ENCODE measurements at places on chromosomes 4 and X.

DNA sequence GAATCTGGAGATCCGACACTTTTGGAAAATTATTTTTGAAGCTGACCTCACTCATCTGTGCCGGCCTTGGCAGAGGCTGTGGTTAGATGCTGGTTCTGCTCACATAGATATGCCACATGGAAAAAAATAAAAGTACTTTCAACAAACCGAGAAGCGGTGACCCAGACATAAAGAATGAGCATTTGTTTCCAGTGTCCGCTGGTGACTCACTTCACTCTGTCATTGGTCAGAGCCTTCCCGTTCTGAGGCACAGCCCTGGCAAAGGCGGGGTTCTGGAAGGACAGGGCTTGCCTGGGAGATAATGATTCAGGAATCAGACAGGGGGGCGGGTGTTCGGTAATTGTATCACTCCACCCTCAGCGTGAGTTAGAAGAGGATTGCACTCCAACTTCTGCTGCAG is 172.4 kb upstream of the MXRA5 start:
- DNase-seq: no peak

GRCh38 chrX:108735679-108736508 is 469 bp downstream of the IRS4 start:
- DNase-seq: no peak

- no peak for DNase-seq
Observed at GRCh38 chrX:2756548-2756947, 4.7 kb downstream of the XG start.

DNA sequence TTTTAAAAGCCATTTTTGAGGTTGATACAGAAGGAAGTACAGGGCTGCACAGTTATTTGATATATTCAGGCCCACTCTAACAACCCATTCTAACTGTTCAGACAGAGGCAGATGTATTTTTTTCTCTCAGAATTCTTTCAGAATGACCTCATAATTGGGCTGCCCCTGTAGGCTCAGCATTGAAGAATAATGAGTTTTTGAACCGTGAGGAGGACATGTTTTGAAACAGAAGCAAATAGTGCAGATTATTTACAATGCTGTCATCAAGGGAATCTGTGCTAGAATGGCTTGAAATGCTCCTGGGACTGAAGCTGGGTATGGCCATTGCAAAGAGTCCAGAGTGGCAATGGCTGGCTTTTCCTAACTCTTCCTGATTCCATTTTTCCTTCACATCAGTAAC is 158.1 kb downstream of the SOX3 start:
- no peak for DNase-seq

DNA sequence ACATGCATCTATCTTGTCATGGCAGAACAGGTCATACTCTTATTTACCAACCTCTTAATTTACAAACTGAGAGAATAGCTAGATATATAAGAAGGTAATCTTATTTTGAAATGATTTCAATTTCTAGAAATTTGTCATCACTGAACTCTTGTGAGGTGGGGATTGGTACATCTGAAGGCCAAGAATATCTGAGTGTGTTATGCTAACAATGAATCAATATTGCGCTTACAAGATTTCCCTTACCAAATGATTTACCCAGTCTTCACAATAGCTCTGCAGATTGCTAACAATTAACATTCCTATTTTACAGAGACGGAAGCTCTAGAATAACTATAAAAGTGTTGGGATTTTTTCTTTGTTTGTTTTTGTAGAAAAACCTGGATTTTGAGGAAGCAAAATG is 48.3 kb downstream of the RBPJ start:
- DNase-seq: no peak

DNA sequence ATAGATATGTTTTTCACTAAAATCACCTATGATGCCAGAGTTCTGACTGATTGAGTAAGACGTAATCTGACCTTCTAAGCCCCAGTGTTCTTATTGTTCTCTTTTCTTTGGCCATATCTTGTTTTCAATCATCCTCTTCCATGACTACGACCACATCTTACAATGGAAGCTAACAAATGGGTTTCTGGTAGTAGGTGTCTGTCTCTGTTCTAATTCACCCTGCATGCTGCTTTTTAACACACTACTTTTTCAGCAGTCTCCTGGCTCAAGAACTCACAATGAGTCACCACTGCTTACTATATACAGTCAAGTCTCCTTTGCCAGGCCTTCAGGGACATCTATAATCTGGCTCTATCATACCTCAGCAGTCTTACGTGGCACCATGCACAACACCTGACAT is 146.1 kb downstream of the NEXMIF start:
- no peak for DNase-seq

DNA sequence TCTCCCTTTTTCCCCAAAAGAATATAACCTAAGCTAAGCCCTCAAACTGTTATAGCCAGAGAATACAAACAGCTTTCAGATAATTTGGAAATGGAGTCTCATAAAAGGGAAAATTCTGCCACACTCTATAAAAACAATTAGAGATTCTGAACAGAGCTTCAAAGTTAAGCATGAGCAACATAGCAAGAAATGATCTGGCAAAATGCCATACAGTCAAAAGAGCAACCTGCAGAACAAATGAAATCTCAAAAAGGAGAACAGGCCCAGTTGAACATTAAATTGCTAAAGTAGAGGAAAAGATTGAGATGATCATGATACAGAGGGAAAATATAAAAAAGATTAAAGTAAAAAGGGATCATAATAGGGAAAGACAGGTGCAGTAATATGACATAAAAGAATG is 250.5 kb downstream of the TLL1 start:
- DNase-seq: no peak

- DNase-seq: no peak
Observed at GRCh38 chr4:113467581-113467980, 294.0 kb downstream of the CAMK2D start.

- DNase-seq: no peak
Observed at GRCh38 chrX:153411988-153412574, 809 bp downstream of the ZFP92 start.

DNA sequence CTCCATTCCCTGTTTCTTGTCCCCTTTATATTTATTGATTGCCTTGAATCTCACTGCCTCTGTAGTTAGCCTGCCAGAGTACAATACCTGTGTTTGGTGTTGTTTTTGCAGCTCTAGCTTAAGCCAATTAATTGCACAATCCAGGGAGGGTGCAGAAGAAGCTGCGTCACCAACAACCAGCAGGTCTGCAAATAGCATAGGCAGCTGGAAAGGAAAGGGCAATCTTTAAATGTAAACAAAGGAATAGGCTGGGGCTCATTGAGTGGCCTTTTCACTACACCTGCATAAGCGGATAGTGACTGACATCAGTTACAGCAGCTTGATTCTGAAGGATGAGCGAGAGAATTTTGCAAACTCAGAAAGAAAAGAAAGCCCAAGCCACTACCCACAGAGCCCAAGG is 106.8 kb upstream of the RAI2 start:
- DNase-seq: no peak

- no peak for DNase-seq
Observed at GRCh38 chr4:108742451-108743420, 20.1 kb downstream of the ETNPPL start.

- DNase-seq: no peak
Observed at GRCh38 chr4:20422398-20422797, 170.7 kb downstream of the SLIT2 start.

DNA sequence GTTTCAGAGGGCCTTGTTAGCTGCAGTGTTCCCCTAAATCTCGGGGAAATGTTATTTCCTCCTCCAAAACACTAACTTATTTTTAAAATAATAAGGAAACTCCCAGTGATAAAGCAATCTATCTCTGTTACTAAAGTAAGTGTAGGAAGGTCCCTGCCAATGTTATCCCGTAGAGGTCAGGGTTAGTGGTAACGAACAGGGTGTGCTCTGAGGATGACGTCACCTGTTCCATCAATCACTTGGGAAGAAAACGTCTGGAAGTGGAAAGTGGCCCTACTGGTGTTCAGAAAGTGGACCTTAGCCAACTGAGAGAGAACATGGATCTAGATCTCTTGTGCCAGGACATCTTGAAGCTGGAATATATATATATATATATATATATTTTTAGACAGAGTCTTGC is 249.5 kb downstream of the BCOR start:
- no peak for DNase-seq

DNA sequence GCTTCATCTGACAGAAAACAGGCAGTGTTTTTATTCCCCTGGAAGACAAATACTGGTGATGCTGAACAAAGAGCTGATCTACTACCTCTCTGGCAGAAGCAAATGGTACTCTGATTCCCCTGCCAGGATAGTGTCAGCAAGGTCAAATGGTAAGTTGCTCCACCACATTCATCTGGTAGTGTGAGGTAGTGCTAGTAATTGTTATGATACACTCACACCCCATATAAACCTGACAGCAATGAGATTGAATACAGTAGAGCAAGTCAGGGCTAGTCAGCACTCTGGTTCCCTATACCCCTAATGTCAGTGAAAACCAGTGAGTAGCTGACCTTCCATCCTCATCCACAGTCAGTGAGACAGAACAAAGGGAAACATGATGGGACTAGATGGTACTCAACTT is 3.4 kb upstream of the SPIN4 start:
- no peak for DNase-seq

DNA sequence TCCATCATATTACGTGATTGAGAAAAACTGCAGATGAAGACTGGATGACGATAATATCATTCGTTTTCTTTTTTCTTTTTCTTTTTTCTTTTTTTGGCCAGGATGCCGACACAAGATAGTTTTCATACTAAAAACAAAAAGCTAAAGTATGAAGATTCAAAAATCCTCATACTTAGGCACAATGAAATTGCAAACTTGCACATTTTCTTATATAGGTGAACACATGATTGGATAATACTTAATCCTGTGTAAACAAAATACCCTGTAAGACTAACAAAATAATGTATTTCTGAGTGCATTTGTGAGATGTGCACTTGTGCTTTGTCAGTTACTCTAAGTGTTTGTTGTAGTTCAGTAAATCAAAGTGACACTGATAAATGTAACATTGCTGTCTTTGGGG is 568.9 kb downstream of the ANKRD50 start:
- DNase-seq: no peak

DNA sequence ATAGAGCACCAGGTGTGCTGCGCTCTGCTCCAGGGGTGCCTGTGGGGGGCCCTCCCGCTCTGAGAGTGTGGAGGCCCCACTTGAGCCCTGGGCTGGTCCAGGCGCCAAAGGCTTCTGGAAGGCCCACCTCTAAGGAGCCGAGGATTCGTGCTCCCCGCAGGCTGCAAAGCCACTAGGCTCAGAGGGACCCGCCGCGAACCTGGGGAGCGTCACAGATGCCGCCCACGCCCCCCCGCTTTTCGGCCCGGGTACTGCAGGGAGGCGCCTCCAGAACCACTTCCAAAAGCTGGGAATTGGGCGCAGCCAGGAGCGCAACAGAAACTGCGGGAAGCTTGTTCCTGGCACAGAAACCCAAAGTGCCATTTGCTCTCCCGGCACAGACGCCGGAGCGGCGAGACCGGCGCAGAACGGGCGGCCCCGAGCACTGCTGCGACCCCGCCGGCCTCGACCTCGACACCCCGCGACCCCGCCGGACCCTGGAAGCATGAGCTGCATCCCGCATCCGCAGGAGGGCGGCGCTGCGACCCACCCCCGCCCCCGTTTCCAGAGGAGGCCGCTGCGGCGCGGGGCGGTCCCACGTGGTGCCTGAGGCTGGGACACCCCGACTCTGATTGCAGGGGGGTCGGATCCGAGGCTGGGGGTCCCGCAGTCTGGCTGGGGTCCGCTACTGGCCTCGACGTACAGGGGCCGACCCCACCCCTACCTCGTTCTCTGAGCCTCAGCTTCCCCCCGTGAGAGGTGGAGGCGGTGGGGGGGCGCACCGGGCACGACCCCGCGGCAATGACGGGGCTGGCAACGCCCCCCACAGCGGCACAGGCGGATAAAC is 30.8 kb downstream of the CPLX1 start:
- DNase-seq: no peak

DNA sequence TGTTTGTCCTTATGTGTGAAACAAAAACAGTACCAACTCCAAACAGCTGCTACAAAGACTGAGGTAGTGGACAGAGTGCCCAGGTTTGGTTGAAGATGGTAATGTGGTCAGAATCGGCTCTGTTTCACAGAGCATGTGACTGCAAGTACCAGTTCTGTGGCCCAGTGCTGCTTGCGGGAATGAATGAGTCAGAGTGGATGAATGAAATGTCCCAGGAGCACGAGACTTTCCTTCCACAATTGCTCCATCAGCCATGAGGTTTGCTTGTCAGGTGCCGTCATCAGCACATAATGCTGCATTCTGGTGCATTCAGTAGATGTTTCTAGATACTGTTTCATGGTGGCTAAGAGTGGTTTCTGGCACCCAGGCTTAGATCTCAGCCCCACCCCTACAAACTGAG is 84.2 kb downstream of the GPR143 start:
- no peak for DNase-seq

- DNase-seq: no peak
Observed at GRCh38 chr4:122824616-122825015, 2.0 kb upstream of the FGF2 start.

DNA sequence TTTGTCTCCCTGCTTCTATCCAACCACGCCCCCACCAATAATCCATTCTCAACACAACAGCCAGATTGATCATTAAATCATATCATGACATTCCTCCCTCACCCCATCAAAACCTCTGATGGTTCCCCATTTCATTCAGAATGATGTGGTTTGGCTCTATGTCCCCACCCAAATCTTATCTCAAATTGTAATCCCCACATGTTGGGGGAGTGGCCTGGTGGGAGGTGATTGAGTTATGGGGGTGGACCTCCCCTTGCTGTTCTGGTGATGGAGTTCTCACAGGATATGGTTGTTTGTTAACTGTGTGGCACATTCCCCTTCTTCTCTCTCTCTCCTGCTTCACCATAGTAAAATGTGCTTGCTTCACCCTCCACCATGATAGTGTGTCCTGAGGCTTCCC is 23.3 kb downstream of the TRMT2B start:
- no peak for DNase-seq

Measured in naive thymus-derived CD4-positive, alpha-beta T cell (primary cell).